ENCODE measurements at places on chromosomes 4 and X. TPM values are rescaled to one million over a fixed set of nuclear protein-coding genes. Genes with fewer than 3 reads are reported as not detected.

Gene SLC9B1
- 0.40 TPM for total RNA-seq

Gene ZNF141
- total RNA-seq = 5.2 TPM

Gene H2BW2
- total RNA-seq = not detected

Gene MXRA5
- under 0.01 TPM for total RNA-seq

Gene MAGEC2
- not detected for total RNA-seq

Gene CFAP99
- total RNA-seq = not detected

Gene KCNE5
- not detected for total RNA-seq

Gene POLN
- 1.3 TPM for total RNA-seq

Gene IL1RAPL1
- 0.22 TPM for total RNA-seq

Data from lung microvascular endothelial cell (primary cell).